ENCODE measurements at places on chromosomes 13 and 19.
A peak's percentile ranks its signal among the peaks of the same experiment; 100 is the strongest.

DNA sequence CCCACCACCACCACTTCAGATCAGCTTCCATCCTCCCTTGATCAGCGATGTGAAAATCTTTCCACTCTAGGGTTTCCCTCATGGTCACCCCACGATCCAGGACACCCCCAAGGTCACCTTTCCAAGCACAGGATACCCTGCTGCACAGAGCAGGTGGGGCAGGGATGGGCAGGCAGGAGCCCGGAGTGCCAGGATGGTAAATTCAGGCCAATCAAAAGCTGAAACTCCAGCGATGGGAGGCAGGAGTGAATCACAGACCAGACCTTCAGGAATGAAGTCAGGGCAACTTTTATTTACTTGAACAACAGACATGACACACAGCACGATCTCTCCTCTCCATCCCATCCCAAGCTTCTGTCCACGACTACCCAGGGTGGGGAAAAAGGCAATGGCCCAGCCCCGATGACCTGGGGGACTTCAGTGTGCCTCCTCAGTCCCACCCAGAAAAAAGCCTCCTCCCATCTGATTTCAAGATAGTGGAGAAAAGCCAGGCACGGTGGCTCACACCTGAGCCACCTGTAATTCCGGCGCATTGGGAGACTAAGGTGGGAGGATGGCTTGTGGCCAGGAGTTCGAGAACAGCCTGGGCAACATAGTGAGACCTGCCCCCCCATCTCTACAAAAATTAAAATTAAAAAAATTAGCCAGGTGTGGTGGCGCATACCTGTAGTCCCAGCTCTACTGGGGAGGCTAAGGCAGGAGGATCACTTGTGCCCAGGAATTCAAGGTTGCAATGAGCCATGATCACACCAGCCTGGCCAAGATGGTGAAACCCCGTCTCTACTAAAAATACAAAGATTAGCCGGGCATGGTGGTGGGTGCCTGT, 39.2 kb downstream of the ZSWIM4 start:
- DNase-seq = no peak

- DNase-seq = no peak
Measured at GRCh38 chr13:63909726-63910375, 2494.2 kb upstream of the PCDH20 start.

- no peak for DNase-seq
Measured at GRCh38 chr19:29287061-29287460, 74.1 kb upstream of the UQCRFS1 start.

GRCh38 chr13:71625694-71626093, 241.3 kb downstream of the DACH1 start:
- DNase-seq = no peak

- DNase-seq = no peak
Measured at GRCh38 chr13:113639616-113640262, 18.3 kb downstream of the ATP4B start.

- DNase-seq = no peak
Measured at GRCh38 chr19:31160336-31160926, 188.8 kb downstream of the TSHZ3 start.

GRCh38 chr19:2358548-2359173, 1.4 kb upstream of the TMPRSS9 start:
- DNase-seq = no peak

- DNase-seq = no peak
Measured at GRCh38 chr13:58434943-58435342, 803.4 kb downstream of the PCDH17 start.

GRCh38 chr19:43594710-43595604, 977 bp downstream of the IRGQ start:
- no peak for DNase-seq

DNA sequence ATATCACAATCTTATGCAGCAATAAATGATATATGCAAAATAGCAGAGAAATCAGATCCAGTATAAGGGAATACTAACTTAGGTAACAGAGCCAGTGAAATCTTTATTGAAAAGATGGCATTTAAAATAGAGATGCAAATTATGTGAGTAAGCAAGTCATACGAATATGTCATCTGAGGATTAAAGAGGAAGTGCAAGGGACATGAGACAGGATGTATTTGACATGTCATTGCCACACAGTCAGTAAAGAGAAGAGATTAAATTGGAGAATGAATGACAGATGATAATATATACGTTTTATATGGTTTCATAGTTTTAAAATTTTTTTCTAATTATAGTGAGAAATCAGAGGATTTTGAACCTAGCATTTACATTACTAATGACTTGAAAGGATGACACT, 426.4 kb downstream of the SLITRK5 start:
- no peak for DNase-seq

DNA sequence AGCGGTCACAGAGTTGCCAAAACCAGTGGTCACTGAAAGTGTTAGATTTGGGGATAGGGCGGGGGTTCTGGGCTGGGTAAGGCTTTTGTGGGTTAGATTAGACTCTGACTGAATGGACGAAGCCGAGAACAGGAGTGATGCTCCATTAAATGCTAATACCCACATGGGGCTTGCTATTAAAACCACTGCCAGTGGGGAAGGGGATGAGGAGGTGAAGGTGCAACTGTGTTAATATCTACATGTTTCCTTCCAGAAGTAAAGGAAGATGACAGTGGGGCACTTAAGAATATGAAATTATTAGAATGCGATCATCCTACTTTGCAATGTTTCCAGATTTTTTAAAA, 573 bp upstream of the ZNF614 start:
- DNase-seq = no peak

- DNase-seq = no peak
Measured at GRCh38 chr19:18671303-18672043, 12.0 kb upstream of the CRTC1 start.

- DNase-seq = no peak
Measured at GRCh38 chr13:43360171-43360570, 336.8 kb downstream of the DNAJC15 start.

DNA sequence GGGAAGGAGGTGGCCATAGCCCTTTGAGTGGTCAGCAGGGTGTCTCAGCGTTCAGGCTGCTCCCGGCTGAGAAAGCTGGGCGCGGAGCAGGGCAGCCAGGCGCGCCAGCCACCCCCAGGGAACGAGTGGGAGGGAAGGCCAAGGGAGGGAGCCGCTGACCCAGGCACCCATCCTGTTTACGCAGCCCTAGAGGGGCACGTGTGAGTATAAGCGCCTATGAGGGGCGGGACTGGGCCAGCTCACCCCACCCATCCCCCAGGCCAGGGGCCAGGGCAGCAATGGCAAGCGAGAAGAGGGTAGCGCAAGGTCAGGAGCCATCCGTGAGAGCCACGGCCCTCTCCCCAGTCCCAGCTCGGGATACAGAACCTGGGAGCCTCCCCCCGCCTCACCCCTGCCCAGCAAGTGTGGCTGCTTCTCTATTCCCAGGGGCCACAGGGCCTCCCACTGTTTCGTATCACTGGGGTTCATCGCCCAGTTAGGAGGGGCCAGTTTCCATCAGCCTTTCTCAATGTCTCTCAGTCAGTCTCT, 897 bp upstream of the DMKN start:
- no peak for DNase-seq

- DNase-seq = no peak
Measured at GRCh38 chr13:30466358-30466714, 600 bp upstream of the HMGB1 start.

DNA sequence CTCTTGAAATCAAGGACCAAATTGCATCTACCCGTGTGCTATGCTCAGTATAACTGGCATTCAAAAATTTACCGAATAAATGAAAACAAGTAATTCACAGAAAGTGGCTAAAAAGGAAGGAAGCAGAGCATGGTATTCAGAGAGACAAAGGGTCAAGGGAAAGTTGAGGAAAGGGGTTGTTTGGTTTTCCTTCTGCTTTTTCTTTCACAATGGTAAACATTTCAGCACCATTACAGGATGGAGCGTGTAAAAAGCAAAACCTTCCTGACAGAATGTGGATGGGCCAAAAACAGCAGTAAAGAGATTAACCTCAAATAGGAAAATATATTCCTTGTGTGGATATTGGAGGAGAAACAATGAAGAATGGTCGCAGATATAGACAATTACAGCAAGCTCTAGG, 14.8 kb downstream of the DIAPH3 start:
- DNase-seq = no peak

GRCh38 chr19:20039203-20039723, at the start of gene ZNF682:
Gene ZNF682 (minus strand): TSS chr19:20039505. CDS start chr19:20039345, 160 bp downstream.
- DNase-seq = peak; percentile 97

All from LNCaP clone FGC (cell line).